WTC11 (cell line): ENCODE measurements at places on chromosomes 5 and 9.

GRCh38 chr5:177472460-177473442, 683 bp downstream of the DBN1 start:
- peak; percentile 53 for DNase-seq

- DNase-seq, result no peak
Observed at GRCh38 chr9:83778164-83778563, 39.4 kb downstream of the GKAP1 start.

DNA sequence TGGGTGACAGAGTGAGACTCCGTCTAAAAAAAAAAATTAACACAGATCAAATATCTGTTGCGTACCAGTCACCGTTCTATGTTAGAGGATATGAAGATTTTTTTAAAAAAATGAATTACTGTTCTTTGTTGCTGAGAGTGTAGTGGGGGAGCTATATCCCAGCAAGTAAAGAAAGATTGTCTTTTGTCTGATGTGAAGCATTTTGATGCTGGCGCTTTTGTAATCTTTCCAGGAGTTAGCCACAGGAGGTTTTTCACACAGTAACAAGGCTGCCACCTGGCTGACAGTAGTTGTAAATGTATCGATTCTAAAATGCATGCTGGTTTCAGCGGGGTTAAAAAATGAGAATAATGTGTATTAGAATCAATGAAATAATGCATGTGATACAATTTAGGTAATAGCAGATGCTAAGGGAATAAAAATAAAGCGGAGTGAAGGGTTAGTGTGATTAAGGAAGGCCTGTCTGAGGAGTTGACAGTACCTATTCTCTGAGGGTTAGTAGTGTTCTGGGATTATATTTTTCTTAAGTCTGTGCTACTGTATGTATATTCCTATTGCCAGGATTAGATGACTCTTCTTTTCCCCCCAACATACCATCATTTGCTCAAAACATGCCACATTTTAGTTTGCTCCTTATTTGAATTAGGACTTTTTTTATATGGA, 3.4 kb downstream of the LMNB1 start:
- DNase-seq, result peak; percentile 28

DNA sequence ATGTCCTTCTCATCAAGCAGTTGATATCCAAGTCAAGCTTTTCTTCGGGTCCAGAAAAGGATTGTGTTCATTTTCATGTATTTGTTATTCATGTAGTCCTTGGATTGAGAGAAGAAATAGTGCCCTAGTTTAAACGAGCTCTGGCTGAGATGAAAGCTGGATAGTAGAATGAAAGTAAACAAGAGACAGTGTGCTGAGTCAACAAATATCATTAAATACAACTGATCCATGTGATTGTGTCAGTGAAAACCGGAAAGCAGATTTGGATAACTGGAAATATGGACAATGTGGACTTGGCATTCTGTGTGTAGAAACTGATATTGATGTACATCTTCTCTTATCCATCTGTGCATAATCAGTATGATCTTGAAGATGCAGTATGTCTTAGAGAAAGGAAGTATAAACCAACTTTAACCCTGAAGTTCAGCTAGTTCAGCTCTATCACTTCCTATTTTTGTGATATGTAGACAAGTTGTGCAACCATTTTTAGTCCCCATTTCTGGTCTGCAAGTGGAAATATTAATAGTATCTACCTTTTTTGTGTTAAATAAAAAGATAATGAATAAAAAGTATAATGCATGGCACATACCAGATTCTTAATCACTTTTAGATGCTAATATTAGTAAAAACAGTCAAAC, 4.4 kb downstream of the MUSK start:
- no peak for DNase-seq
